ENCODE measurements at places on chromosomes 12 and 14.
A peak's percentile ranks its signal among the peaks of the same experiment; 100 is the strongest.

DNA sequence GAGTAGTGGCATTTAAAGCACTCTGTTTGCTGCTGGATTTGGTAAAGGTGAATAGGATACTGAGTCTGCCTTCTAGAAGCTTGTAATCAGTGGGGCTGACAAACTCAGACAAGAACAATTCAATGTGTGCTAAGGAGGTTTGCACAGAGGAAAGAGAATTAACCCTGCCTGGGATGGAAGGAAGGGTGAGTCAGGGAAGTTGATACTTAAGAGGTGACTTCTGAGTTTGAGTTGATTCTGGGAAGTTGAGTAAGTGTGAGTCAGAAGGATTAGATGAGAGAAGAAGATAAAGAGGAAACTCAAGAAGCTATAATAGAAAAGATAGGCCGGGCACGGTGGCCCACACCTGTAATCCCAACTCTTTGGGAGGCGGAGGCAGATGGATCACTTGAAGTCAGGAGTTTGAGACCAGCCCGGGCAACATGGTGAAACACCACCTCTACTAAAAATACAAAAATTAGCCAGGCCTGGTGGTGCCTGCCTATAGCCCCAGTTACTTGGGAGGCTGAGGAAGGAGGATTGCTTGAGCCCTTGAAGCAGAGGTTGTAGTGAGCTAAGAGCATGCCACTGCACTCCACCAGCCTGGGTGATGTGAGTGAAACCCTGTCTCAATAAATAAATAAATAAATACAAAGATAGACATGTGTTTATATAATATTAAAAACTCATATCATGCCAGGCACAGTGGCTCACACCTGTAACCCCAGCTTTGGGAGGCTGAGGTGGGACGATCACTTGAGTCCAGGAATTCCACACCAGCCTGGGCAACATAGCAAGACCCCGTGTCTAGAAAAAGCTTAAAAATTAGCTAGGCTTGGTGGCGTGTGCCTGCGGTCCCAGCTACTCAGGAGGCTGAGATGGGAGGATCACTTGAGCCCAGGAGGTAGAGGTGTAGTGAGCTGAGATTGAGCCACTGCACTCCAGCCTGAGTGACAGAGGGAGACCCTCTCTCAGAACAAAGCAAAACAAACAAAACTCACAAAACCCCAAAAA is 126.8 kb upstream of the CPM start:
- no peak for DNase-seq

DNA sequence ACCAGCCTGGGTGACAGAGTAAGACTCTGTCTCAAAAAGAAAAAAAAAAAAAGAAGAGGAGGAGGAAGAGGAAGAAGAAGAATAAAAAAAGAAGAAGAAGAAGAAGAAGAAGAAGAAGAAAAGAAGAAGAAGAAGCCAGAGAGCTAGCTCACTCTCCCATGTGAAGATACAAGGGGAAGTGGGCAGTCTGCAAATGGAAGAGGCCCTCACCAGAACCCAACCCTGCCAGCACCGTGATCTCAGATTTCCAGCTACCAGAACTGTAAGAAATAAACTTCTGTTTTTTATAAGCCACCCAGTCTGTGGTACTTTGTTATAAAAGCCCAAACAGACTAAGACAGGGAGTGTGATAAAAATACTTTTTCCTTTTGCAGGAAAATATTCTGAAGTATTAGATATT is 130.7 kb downstream of the ETNK1 start:
- DNase-seq, result no peak

GRCh38 chr14:102182936-102183619 is 43.4 kb downstream of the WDR20 start:
- DNase-seq, result no peak

DNA sequence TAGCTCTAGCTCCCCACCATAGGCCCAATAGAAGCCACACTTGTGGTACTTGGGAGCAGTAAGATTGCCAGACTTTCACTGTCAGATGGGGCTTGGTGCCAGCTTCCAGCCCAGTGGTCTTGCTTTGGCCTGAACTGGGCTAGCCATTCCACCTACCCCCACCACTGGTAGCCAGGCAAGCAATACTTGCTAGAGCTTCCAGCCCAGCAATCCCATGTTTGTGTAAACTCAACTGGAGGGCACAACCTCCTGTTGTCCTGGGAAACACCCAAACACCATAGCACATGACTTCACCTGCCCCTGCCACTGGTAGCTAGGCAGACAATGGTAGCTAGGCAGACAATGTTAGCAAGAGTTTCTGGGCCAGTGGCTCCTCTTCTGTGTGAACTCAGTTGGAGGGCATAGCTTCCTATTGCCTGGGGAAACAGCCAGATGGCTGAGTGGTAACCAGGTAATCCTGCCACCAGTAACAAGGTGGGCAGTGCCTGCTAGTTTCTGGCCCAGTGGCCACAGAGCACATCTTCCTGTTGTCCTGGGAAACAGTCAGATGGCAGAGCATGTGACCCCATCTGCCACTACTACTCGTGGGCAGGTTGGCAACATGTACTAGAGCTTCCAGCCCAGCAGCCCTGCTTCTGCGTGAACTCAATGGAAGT is 5.6 kb upstream of the OR6C76 start:
- DNase-seq, result no peak

- no peak for DNase-seq
Measured at GRCh38 chr14:89304972-89305703, 111.9 kb downstream of the FOXN3 start.

- DNase-seq, result no peak
Measured at GRCh38 chr14:59690426-59690825, 113.8 kb upstream of the CCDC175 start.

- no peak for DNase-seq
Measured at GRCh38 chr14:104973385-104974145, 4.6 kb downstream of the AHNAK2 start.

GRCh38 chr12:16325426-16325825 is 22.0 kb upstream of the MGST1 start:
- DNase-seq, result no peak

GRCh38 chr14:105853089-105853906 is 326.9 kb downstream of the TMEM121 start:
- DNase-seq, result no peak

GRCh38 chr14:23663127-23663526 is 27.0 kb downstream of the DHRS2 start:
- DNase-seq, result peak; percentile 59

- no peak for DNase-seq
Measured at GRCh38 chr14:72554401-72554800, 339.5 kb downstream of the DPF3 start.

DNA sequence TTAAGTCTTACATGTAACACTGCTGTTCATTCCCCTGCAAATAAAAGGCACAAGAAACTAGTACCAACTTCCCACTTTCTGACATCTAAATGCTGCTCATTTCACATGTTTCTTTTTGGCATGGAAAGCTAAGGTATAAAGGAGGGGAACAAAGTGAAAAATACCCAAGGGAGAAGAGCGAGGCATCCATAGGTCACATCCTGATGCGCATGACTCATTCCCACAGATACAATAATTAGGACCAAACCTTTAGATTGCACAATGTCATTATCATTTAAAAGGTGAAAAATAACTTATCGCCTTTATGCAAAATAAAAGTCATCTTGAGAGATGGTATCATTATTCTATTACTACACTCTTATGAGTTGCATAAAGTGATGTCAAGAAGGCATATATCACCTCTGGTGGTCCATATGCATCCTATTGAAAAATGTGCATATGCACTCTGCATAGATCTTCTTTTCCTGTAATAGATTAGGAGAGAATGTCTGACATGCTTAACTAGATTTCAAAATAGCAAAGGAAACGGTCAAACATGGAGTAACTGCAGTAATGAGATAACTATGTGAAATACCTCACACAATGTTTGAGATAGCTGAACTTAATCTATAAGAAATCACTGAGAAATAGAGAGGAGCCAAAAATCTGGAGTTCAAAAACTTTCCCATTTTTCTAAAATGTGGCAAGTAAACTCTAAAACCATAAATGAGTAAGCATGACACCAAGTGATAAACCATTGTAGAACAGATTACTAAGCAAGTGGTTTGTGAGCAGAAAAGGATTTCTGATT is 382.5 kb upstream of the TMTC1 start:
- DNase-seq, result no peak

DNA sequence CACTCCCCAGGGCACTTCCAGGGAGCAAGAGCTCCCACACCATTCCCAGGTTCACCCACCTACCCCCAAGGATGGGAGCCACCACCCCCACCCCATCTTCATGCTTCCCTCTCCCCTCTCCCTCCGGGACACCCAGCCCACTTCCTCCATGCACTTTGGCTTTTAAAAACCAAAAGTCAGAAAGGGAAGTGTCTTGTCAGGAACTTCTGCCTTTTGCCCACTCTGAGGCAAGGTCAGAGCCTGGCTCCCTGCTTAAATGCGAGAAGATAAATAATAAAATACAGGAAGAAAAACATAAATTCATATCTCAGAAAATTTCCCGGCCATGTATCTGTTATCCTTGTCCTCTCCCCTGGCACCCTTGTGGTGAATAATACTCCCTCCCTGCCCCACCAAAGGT is 81.6 kb downstream of the PTGER2 start:
- DNase-seq, result no peak

DNA sequence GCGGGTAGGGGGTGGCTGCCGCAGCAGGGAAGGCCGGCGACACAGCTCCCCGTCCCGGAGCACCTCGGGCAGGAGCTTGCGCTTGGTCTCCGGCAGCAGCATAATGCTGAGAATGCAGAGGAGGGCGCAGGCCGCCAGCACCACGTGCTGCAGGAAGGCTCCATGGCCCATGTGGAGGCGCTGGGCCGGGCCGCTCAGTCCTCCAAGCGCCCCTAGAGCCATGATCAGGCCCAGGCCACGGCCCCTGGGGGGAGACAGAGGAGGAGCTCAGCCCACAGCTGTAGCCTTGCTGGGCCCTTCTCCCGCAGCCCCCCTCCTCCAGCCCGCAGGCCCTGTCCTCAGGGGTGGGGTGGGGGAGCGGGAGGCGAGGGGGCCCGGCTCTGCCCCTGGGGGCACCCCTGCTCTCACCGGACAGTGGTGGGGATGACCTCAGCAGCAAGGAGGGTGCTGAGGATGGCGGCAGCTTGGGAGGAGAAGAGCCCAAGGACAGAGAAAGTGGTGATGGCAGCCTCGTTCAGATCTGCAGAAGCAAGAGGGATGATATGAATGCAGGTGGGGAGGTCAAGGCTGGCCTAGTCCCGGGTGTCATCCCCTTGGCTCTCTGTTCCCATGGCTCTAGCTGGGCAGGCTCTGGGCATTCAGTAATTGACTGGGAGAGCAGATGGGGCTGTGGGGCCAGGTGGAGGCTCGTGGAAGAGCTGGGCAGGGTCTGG is 5.8 kb downstream of the SLC22A17 start:
- DNase-seq, result no peak

DNA sequence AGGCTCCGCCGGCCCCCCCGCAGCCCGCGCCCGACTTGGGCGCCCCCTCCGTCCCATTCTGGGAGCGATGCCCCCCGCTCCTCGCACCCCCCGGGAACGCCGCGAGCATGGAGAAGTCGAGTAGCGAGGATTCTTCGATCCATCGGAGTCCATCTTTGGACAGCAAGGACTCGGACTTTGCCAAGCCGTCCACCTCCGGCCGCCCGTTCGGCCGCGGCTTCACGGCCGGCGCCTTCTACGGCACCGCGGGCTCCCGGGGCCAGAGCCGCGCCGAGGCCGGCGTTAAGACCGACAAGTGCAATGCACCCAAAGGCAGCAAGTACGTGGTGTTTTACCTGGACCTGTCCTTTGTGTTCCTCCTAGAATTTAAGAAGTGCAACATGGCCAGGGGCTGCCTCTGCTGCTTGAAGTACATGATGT is 123.6 kb downstream of the TSPAN9 start:
- no peak for DNase-seq

- no peak for DNase-seq
Measured at GRCh38 chr14:34632411-34632978, 2.5 kb upstream of the SNX6 start.

GRCh38 chr12:54232790-54233189 is 44.0 kb upstream of the SMUG1 start:
- no peak for DNase-seq

DNA sequence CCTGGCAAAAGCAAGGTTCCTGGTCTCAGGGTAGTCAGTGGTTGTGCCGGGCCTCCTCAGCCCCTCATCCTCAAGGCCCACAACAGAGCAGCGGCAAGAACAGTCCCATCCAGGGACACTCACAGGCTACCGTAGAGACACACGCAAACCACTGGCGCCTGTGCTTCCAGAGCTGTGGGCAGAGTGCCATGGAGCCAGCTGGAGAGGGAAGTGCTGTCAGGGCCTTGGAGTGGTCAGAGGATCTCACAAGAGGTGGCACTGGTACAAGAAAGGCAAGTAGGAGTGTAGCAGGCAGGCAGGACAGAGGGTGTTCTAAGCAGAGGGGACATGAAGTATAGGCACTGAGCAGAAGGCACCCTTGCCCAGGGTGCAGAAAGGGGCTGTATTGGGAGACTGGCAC is 34.6 kb downstream of the ANKRD9 start:
- DNase-seq, result no peak
